ENCODE measurements at places on chromosomes 16 and 17. TPM values are rescaled to one million over a fixed set of nuclear protein-coding genes. Genes with fewer than 3 reads are reported as not detected.

DNA sequence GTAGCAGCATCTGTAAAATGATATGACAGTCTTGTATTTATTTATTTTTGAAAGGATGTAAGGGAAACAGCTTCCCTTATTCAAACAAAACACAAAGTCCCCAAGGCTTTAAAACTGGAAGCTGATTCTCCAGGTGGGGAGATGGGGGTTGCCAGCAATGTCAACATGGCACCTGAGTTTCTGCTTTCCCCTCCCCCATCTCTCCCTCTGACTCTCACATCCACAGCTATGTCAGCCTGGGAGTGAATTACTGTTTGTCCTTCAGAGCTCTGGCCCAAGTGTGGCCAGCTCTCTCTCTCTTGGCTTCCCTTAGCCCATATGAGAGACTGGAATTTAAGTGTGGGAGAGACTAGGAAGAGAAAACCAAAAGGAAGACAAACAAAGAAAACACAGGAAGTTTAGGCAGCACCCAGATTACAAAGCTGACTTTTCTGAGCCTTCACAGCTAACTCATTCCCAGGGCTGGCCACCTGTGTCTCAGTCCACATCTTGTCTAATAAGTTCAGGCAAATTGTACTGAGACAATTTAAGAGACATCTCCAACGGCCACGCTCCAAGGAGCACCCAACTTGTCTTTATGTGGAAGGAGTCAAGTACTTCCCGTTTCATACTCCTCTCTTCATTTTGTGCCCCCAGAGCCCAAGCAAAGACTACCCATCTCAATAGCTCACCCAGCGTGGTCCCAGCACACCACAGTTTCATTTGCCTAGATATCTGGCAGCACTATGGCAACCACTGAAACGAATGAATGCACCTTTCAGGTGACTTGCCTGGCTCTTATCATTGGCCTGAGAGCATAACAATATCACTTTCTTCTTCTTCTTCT lies 69.2 kb downstream of the SOX9 start:
- H3K27ac ChIP-seq = no peak overlapping the region
- H3K36me3 ChIP-seq = no peaks in the 10 kb centered on the region
- no peak for DNase-seq

SLX4 gene
- total RNA-seq = 3.3 TPM

DVL2 gene
- 18.7 TPM for total RNA-seq

- no peak overlapping the region for H3K27ac ChIP-seq
- no peak for DNase-seq
- H3K36me3 ChIP-seq = peaks cover 59% of the 10 kb centered on the region
- no peaks in the 10 kb centered on the region for H3K4me1 ChIP-seq
- no peak overlapping the region for H3K4me3 ChIP-seq
- no peaks in the 10 kb centered on the region for H3K27me3 ChIP-seq
These were observed 35.8 kb upstream of the PITPNM3 start for GRCh38 chr17:6592173-6592572.

ZACN gene
- not detected for total RNA-seq

NECAB2 gene
- not detected for total RNA-seq

VMO1 gene
- 7.2 TPM for total RNA-seq

DNA sequence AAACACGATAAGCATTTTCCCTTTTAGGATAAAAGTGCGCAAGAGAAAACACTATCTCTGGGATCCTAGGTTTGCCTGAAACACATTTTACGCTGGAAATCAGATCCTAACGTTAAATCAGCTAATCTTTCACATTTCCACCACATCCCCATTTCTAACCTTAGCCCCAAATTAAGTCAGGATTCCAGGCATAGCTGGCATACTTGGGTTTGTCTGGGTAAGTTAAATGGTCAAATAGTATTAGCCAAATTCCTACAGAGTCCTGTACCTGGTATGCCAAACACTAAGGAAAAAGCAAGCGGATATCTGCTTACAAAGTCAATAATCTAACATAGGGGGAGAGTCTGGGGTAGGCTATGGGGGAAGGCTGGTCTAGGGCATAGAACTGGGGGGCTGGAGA lies 557.4 kb upstream of the ZFHX3 start:
- no peaks in the 10 kb centered on the region for H3K4me1 ChIP-seq
- no peak overlapping the region for H3K27ac ChIP-seq
- no peak overlapping the region for H3K4me3 ChIP-seq
- no peak for DNase-seq
- H3K36me3 ChIP-seq = no peaks in the 10 kb centered on the region
- peaks cover 3% of the 10 kb centered on the region for H3K27me3 ChIP-seq

BTBD17 gene
- not detected for total RNA-seq

- no peaks in the 10 kb centered on the region for H3K36me3 ChIP-seq
- H3K4me3 ChIP-seq = no peak overlapping the region
- H3K4me1 ChIP-seq = no peaks in the 10 kb centered on the region
- DNase-seq = no peak
These were observed 14.2 kb downstream of the SLC47A2 start for GRCh38 chr17:19702217-19702641.

- H3K27ac ChIP-seq = no peak overlapping the region
- DNase-seq = no peak
- H3K4me1 ChIP-seq = no peaks in the 10 kb centered on the region
These were observed 579 bp upstream of the KRTAP9-6 start for GRCh38 chr17:41264599-41264998.

DNA sequence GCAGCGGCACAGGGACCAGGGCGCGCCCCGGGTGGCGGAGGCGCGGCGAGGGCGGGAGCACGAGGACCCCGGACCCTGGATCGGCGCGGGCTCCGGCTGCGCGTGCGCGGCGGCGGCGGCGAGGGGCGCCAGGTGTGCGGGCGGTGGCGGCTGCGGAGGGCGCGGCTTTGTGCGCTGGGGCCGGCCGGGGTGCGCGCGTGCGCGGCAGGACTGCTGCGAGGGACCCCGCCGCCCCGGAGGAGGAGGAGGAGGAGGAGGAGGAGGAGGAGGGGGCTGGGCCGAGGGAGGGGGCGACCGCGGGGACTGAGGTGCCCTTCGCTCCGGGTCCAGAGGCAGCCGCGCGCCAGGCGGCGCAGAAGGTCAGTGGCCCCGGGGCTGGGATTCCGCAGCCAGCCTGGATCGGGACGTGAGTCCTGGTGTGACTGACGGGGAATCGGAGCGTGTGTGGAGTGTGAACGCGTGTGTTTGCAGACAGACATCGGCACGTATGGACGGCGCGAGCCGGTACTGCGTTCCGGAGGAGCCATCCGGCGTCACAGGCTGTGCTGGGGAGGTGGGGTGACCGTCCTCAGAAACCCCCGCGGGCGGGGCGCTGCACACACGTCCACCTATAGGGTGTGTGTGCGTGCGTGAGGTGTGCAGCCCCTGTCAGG lies 19.5 kb upstream of the RAP1GAP2 start:
- peak overlapping the region; percentile 7 for H3K4me3 ChIP-seq
- H3K27ac ChIP-seq = no peak overlapping the region
- DNase-seq = no peak
- H3K36me3 ChIP-seq = no peaks in the 10 kb centered on the region
- H3K4me1 ChIP-seq = no peaks in the 10 kb centered on the region
- peaks cover 28% of the 10 kb centered on the region for H3K27me3 ChIP-seq

CNEP1R1 gene
- 15.8 TPM for total RNA-seq

GRCh38 chr16:15509593-15510535 lies 75.5 kb downstream of the BMERB1 start:
- no peaks in the 10 kb centered on the region for H3K27me3 ChIP-seq
- H3K27ac ChIP-seq = no peak overlapping the region
- no peak overlapping the region for H3K4me3 ChIP-seq

DNA sequence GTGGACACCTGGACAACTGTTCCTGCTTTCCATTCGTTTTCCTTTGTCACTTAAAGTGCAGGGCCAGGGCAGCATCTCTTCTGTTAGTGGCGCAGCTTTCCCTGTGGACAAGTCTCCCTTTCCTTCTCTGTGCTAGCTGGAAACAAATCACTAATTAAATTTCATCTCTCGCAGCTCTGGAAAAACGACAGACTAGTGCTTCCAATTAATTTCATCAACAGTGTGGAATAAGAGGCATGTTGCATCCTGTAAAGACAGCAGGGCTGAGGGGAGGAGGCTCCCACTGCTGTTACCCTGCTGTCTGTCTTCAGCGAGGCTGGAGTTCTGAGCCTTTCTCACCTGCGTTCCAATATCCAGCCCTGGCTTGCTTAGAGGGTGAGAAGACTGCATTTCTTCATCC lies 352.1 kb upstream of the HSBP1 start:
- H3K27ac ChIP-seq = no peak overlapping the region
- H3K4me1 ChIP-seq = no peaks in the 10 kb centered on the region
- H3K36me3 ChIP-seq = no peaks in the 10 kb centered on the region
- DNase-seq = no peak
- no peaks in the 10 kb centered on the region for H3K27me3 ChIP-seq

DNA sequence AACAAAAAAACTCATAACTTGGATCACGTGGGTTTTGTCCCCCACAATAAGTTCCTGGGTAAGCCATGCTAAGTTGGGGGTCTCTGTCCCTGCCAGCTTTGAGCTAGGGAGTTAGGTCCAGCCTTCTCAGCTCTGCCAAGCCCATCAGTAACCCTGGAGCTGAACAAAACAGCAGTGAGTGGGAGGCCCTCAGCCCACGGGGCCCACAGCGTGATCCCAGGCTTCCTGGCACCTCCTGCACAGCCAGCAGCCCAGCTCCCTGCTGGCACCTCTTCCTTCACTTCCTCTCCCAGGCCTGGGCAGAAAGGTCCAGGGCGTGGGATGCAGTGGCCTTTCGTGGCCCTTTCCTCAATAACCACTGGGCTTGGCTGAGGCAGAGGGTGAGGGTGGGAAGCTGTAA lies 35.5 kb upstream of the CDC42EP4 start:
- peaks cover 7% of the 10 kb centered on the region for H3K27me3 ChIP-seq
- no peak overlapping the region for H3K4me3 ChIP-seq
- H3K4me1 ChIP-seq = peaks cover 6% of the 10 kb centered on the region
- DNase-seq = no peak
- H3K36me3 ChIP-seq = no peaks in the 10 kb centered on the region

DNA sequence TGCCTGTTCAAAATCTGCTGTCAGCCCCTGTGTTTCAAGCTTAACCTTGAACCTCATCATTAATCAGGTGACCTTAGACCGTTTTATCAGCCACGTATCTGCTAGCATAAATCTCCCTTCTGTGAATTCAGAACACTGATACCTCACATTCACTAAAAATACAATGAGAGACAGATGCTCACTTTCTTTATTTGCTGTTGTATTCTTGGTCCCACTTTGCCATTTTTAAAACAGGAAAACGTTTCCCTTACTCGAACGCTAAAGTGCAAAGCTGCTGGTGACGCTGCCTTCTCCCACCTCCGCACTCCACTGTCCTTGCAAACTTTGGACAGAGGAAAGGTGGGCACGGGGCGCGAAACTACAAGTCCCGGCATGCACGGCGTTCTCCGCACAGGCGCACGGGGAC lies 220 bp upstream of the ARHGAP44 start:
- no peaks in the 10 kb centered on the region for H3K27me3 ChIP-seq
- H3K4me1 ChIP-seq = no peaks in the 10 kb centered on the region
- no peak overlapping the region for H3K27ac ChIP-seq
- peak; percentile 25 for DNase-seq
- peak overlapping the region; percentile 69 for H3K4me3 ChIP-seq

APOBR gene
- total RNA-seq = 0.44 TPM

- no peak overlapping the region for H3K27ac ChIP-seq
- DNase-seq = no peak
- H3K4me3 ChIP-seq = no peak overlapping the region
- no peaks in the 10 kb centered on the region for H3K36me3 ChIP-seq
These were observed 65.3 kb downstream of the RBFOX1 start for GRCh38 chr16:7397901-7398300.

TNFRSF12A gene
- total RNA-seq = 54.7 TPM

DNA sequence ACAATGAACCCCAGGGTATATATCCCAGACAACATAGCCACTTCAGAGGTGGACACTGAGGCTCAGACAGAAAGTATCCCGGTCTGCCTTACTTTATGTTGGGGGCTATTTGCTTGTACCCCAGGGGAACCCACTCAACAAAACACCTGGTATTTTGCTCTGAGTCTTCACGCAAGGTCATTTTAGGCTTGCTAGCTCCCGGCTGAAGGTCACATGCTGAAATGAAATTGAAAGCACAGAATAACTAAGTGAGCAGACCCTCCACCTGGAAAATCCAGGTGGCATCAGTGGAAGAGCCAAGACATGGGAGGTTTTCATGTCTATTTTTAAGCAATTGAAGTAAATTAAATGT lies 4.1 kb upstream of the KDM8 start:
- DNase-seq = no peak
- no peaks in the 10 kb centered on the region for H3K27me3 ChIP-seq
- H3K4me3 ChIP-seq = no peak overlapping the region
- no peak overlapping the region for H3K27ac ChIP-seq
- H3K4me1 ChIP-seq = peaks cover 5% of the 10 kb centered on the region

- H3K36me3 ChIP-seq = no peaks in the 10 kb centered on the region
- DNase-seq = peak; percentile 53
- H3K4me1 ChIP-seq = peaks cover 11% of the 10 kb centered on the region
- peak overlapping the region; percentile 89 for H3K27ac ChIP-seq
- H3K27me3 ChIP-seq = no peaks in the 10 kb centered on the region
These were observed 474 bp downstream of the CLN3 start for GRCh38 chr16:28491230-28491969.

RILP gene
- total RNA-seq = 45.5 TPM

HOXB1 gene
- total RNA-seq = not detected

DNA sequence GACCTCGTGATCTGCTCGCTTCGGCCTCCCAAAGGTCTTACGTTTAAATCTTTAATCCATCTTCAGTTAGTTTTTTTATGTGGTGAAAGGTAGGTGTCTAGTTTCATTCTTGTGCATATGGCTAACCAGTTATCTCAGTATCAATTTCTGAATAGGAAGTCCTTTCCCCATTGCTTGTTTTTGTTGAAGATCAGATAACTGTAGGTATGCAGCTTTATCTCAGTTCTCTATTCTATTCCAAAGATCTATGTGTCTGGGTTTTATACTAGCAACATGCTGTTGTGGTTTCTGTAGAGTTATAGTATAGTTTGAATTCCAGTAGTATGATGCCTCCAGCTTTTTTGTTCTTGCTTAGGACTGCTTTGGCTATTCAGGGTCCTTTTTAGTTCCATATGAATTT lies 65.2 kb downstream of the TNFRSF13B start:
- no peak overlapping the region for H3K27ac ChIP-seq
- peaks cover 3% of the 10 kb centered on the region for H3K27me3 ChIP-seq
- no peaks in the 10 kb centered on the region for H3K36me3 ChIP-seq
- no peak for DNase-seq
- no peaks in the 10 kb centered on the region for H3K4me1 ChIP-seq

DNA sequence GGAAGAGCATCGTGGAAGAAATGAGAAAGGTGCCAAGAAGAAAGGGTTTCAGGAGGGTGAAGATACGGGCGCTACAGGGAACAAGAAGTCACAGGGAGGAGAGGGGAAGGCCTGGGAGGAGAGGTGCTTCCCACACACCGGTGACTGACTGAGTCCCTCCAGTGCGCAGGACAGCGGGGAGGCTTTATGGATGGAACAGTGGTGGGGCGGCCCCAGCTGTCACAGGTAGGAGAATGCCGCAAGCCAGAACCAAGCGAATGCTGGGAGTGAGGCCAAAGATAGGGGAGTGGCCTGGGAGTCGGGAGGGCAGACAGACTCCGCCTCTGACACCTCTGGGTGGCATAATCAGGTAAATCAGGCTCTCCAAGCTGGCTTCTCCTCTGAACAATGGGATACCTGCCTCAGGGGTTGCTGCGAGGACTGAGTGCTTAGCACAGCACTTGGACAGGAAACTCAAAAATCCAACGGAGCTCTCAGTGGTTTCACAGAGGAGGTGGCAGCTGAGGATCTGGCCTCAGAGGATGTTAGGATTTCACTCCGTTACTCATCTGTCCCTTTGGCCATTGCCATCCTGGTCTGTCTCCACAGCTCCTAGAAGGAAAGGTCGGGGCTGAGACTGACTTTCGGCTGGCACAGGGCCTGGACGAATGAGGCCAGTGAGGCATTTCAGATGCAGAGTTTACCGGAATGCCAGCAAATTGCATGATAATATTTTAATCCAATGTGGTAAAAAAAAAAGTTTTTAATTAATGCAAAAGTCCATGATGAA lies 717 bp upstream of the CNP start:
- H3K4me3 ChIP-seq = peak overlapping the region; percentile 93
- peak overlapping the region; percentile 95 for H3K27ac ChIP-seq
- peaks cover 18% of the 10 kb centered on the region for H3K36me3 ChIP-seq

All from gastrocnemius medialis (tissue), 4 donors.